NCI-H187 (cell line): ENCODE measurements at places on chromosomes 3 and 15.

DNA sequence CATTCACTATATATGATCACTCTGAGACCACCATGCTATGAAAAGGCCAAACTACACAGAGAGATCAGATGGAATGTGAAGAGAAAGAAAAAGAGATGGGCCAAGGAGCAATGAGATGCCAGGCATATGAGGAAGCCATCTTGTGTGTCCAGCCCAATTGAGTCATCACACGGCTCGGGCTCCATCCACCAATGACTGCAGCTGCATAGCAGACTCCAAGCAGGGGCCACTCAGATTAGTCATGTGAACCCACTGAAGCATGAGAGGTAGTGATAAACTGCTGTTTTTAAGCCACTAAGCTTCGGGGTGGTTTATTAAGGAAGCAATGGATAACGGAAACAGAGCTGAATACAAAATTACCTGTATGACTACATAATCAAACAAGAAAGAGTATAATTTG is 185.9 kb downstream of the SUCLG2 start:
- DNase-seq: no peak

DNA sequence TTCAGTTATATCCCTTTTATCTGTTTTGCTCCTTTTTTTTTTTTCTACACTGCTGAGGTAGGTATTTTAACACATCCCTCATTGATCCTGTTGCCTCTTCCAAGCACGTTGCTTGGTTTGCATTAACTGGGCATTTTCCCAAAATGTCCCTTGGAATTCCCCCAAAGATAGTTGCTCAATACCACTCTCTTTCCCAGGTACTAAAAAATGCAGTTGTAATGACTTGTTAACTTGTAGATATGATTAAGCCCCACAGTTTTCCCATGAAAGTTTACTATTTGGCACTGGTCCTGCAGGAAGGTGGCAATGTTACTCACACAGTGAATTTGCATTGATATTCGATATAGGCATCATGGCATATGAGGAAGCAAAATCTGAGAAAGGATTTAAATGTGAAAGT is 67.1 kb downstream of the GRM7 start:
- DNase-seq: no peak

DNA sequence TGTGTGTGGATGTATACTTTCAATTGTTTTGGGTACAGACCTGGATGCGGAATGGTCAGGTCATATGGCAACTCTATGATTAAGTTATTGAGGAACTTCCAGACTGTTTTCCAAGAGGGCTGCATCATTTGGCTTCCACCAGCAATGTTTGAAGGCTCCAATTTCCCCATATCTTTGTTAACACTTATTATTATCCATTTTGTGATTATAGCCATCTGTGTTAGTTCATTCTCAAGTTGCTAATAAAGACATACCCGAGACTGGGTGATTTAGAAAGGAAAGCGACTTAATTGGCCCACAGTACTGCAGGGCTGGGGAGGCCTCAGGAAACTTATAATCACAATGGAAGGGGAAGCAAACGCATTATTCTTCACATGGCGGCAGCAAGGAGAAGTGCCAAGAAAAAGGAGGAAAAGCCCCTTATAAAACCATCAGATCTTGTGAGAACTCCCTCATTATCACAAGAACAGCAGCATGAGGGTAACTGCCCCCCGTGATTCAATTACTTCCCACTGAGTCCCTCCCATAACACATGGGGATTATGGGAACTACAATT is 31.1 kb upstream of the ALDH1A2 start:
- DNase-seq: no peak

DNA sequence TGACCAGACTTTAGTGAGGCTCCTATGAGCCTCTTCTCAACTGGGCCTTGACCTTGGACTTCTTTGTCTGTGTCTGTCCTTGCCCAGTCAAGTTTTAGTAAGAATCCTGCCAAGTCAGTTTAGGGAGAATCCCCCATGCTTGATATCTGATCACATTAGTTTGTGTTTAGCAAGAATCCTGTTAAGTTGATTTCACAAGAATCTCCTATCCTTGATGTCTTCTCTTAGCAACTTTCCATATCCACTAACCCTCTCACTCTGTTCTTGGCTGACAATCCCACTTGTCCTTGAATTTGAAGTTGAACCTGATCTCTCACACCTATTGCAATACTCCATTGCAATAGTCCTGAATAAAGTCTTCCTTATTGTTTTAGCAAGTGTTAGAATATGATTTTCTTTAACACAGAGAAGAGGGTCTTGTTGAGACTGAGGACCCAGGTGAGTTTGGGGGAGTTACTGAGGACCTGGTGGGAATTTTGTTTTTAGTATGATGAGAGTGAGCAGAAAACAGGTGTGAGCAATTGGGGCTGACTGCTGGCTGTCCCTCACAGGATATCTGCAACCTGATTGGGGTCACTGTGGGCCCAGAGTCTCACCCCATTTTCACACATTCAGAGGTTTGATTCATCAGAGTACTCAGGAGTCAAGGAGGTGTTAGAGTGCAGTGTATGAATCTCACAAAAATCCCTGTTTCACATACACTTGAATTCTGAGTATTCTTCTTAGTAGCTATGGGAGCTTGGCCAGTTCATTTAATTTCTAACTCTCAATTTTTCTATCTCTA is 39.9 kb upstream of the TNFAIP8L3 start:
- no peak for DNase-seq

GRCh38 chr3:174581558-174581957 is 277.6 kb upstream of the NAALADL2 start:
- DNase-seq: no peak

- DNase-seq: no peak
These were observed 128.2 kb upstream of the MEF2A start for GRCh38 chr15:99437315-99438223.

GRCh38 chr3:172646439-172647015 is 64.3 kb downstream of the NCEH1 start:
- DNase-seq: no peak

GRCh38 chr15:98599909-98600691 is 48.2 kb upstream of the IGF1R start:
- no peak for DNase-seq

GRCh38 chr15:67039384-67040075 is 25.9 kb upstream of the SMAD3 start:
- DNase-seq: no peak

DNA sequence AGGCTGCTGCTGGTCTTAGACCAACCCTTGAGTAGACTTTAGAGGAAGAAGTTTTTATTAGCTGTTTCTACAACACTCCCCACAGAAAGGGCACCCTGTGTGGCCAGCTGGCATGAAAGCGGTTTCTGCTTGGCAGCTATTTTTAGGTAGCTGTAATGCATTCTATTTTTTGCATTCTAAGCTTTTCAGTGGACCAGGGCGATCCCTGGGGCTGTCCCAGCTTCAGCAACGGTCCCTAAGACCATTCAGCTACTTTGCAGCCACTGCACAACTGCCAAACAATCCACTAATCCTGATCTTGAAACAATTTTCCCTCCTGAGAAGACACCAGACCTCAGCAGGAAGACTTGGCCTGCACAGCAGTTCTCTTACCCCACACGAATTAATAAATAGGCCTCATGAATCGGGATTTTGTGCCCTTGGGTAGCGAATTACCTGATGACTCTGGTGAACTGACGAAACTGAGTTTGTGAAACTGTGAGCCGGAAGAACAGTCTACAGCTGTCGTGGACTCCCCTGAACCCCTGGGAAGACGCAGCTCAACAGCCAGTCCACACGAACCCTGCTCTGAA is 14.6 kb upstream of the TFRC start:
- DNase-seq: no peak

- DNase-seq: no peak
These were observed 1.6 kb upstream of the SEMA3B start for GRCh38 chr3:50267280-50267913.

GRCh38 chr3:32296251-32297204 is 58.0 kb downstream of the CMTM8 start:
- no peak for DNase-seq

DNA sequence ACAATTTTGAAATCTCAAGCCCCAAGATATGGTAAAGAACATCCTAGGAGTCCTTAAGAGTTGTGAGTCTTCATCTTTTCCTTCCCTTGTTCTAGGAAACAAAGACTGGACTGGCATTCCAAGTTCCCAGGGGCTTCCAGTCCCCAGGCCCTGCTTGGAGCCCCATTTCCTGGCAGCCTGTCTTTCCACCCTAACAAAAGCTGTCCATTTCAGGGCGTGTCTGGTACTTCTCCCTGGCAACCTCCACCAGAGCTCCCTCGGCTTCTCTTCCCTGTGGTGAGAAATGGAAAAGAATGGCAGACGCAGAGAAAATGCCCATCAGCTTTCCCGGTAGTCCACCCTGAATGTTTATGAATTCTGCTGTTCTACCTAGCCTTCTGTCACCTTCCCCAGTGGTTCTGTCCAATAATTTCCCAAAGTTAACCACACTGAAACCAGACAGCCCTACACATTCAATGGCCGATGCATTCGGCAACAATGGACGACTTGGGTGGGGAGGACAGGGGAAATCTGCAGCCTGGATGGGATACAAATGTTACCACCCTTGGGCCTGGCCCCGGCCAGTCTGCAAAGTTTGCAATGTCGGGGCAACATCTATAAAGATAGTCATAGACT is 6.8 kb downstream of the RAB6B start:
- DNase-seq: no peak

DNA sequence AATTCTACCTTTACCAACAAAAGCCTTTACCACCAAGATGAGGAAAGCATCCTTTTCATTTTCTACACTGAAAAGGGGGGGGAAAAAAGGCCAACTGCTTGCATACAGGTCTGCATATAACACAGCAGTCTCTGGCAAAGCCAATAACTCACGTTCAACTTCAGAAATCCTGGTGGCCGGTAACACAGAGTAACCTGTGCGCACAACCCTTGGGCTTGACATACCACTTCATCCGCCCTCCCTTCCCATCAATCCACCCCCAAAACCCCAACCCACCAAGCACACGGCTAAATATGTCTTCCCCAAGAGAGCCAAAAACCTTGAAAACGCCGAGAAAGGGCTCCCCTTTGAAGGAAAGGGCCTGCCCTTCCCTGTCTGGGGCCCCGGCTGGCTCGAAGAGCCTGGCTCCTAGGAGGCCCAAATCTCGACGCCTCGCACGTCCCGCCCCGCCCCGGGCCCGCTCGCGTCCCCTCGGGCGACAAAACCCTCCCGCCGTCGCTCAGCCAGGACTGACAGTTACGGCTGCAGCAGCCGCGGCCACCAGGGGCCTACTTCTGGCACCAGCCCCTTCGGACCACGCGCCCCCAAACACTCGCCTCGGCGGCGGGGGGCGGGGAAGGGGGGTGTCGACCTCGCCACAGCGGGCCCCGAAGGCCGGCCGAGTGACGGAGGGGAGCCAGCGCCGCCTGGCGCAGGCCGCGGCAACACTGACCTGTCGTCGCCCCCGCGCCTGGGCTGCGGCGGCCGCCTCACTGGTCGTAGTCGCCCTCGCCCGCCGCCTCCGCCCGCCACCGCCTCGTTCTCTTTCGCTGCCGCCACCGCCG is 835 bp downstream of the UBE3A start:
- no peak for DNase-seq

- DNase-seq: no peak
These were observed 357.9 kb downstream of the KCNH8 start for GRCh38 chr3:19506171-19506570.

GRCh38 chr15:63256433-63257274 is 20.8 kb upstream of the APH1B start:
- no peak for DNase-seq

GRCh38 chr15:96300836-96301235 is 29.7 kb upstream of the NR2F2 start:
- no peak for DNase-seq
